ENCODE measurements at places on chromosomes 1 and 21.
A peak's percentile ranks its signal among the peaks of the same experiment; 100 is the strongest.

GRCh38 chr21:32733356-32733755, 5.5 kb upstream of the SYNJ1 start:
- DNase-seq, result no peak

GRCh38 chr1:228446852-228447251, 30.2 kb upstream of the TRIM17 start:
- no peak for DNase-seq

- no peak for DNase-seq
Observed at GRCh38 chr1:32051706-32052105, 21.0 kb upstream of the TMEM39B start.

DNA sequence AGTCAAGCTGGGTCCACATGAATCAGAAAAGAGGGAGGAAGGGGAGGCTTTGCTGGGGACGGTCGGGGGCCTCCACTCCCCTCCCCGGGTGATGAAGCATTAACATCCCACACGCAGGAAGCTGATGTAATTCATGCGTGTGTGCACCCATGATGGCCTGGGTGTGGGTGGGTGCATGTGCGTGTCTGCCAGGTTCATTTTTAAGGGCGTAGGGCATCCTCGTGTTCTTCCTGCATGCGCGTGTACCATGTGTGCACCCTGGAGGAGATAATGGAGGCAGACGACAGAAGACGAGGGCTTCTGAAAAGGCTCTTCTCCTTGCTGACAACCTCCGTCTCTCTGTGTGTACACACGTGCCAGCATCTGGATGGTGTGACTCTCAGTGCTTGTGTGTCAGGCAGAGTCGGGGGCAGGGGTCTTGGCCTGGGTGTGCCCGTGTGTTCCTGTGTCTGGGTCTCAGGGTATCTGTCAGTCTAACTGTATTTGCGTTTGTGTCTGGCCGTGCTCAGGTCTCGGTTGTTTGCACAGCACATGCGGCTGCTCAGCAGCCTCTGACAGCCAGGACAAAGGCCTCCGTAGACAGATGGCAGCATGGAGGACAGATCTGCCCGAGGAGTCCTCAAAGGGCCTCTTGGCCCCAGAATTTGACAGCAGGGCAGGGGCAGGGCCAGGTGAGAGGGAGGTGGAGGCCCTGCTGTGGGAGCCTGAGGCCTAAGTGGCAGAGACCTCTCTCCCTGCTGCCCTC, 2.4 kb downstream of the RAP1GAP start:
- DNase-seq, result no peak

DNA sequence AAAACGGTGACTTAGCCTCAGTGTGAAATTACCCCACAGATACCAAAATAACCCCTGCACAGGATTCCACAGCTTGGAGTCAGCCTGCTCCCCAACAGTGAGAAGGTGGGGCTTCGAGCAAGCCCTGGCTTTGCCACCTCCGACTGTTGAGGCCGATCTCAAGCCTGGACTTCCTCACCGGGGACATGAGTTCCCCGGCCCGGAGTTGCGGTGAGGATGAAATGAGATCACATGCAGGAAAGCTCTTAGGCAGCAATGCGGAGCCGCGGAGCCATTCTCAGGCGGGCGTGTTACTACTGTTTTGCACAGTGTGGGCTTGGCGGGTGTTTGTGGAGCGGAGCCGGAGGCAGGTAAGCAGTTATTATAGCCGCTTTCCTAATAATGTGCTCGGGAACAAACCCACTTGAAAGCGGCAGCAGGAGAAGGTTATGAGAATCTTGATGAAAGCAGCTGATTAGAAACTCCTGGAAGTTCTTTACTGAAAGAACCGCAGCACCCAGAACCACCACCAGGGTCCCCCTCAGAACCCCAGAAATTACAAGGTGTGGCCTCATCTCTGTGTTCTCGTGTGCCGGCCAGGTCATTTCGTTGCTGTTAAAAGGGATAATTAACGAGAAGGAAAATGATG, 3.9 kb upstream of the CLSTN1 start:
- DNase-seq, result no peak

- no peak for DNase-seq
Observed at GRCh38 chr1:204249736-204250427, 36.1 kb upstream of the GOLT1A start.

- no peak for DNase-seq
Observed at GRCh38 chr1:37031871-37032270, 2.4 kb downstream of the GRIK3 start.

- DNase-seq, result no peak
Observed at GRCh38 chr1:212139526-212140135, 104.1 kb downstream of the DTL start.

GRCh38 chr1:227920896-227921295, 26.8 kb downstream of the WNT9A start:
- no peak for DNase-seq

DNA sequence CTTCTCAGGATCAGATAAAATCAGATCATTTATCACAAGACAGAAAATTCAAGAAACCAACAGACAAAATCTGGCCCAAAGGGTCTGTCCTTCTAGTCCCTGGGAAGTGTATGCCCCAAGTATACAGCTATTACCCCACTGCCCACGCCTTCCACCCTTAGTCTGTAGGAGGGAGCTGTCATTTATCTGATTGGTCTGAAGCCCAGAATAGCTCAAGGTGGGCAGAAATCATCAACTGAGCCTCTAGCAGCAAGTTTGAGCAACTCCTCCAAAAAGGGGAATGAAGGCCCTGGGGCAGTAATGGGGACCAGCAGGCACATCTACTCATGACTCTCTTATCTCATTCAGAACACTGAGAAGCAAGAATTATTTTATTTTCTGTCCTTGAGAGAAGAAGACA, 126.9 kb downstream of the MATN1 start:
- no peak for DNase-seq

GRCh38 chr1:203954788-203955552, 93.6 kb downstream of the SNRPE start:
- no peak for DNase-seq

DNA sequence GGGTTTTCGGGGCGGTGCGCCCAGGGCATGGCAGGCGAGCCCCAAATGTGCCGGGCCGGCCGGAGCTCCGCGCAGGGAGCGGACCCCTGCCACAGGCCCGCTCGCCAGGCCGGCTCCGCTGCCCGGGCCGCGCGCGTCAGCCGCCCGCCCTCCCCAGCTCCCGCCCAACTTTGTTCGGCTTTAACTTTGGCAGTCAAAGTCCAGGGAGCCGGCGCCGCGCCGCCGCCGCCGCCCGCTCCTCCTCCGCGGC, 488 bp downstream of the SLC35D1 start:
- DNase-seq, result peak; percentile 49

- DNase-seq, result peak; percentile 55
Observed at GRCh38 chr21:34582506-34583150, 32.3 kb downstream of the RCAN1 start.

GRCh38 chr1:201697174-201697573, 131.8 kb upstream of the IPO9 start:
- no peak for DNase-seq

DNA sequence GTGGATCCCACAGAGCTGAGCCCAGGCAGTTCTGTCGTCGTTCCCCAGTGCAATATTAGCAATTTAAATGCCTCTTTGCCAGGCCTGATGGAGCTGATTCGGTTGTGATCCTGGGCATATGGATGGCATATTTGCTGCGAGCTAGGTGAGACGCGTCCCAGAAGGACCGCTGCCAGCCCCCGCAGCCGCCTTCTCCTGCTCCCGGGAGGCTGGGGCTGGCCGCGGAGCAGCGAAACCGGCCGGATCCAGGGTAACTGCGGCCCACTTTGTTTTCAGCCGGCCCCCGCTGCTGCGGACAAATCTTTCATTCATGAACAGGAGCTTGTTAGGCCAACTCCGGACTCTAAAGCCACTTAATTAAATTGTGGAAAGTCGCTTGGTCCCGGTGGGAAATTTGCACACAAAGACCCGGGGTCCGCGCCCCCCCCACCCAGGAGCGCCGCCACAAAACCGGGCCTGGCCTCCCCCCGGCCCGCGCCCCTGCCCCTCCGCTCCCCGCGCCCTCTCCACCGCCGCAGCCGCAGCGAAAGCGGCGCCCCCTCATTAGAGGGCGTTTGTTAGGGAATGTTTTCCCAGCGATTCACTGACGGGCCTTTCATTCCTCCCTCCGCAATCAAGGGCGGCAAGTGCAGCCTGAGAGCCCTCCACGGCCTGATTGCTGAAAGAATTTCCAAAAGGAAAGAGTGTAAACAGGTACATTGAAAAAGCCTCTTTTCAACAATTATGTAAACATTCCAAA, 383.3 kb downstream of the RRAGC start:
- no peak for DNase-seq

- no peak for DNase-seq
Observed at GRCh38 chr1:221884821-221885220, 142.9 kb upstream of the DUSP10 start.

GRCh38 chr1:165350840-165351239, 5.7 kb downstream of the LMX1A start:
- DNase-seq, result no peak

All from SJSA1 (cell line).